ENCODE measurements at places on chromosomes 2 and 18.

DNA sequence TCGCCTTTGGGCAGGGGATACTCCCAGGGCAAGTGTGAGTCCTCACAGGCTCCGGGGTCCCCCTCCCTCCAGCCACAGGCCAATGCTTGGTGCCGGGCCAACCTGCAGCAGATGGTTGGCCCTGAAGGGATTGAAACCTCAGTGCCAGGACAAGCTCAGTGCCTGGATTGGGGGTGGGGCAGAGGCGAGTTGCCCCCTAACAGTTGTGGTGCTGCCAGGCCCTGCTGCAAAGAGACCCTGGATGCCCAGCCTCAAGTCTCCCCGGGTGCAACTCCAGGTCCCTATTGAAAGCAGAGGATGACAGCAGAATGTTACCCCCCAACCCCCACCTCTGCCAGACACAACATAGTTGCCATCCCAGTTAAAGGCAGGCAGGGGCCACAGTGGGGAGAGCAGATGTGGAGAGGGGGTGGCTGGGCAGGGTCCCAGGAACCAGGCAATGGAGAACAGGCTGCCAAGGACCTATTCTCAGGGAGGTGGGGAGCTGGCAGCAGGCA lies 9.5 kb upstream of the RNF103 start:
- DNase-seq: no peak

DNA sequence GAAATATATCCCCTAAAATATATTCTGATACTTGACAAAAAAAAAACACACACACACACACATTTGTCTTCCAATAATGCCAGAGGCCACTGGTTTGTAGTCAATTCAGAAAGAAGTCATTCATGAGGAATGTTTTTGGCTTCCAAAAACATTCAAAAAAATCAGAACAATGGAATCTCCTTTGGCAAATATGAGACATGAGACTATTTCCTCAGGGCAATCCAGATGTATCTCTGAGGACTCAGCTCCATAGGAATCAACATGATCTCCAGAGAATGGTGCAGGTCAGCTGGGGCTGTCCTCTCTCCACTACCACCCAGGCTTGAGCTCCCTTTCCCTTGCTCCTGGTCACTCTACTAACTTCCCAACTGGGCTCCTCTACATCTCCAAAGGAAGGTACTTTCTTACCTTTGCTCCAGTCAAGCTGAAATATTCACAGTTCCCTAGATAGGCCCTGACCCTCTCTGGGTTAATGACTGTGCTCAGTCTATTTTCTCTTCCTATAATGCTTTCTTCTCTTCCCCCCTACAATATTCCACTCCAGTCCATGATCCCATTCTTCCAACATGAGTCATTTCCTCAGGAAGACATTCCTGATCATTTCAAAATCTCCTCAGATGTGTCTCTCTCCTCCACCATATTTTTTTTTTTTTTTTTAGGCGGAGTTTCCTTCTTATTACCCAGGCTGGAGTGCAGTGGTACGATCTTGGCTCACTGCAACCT lies 145.3 kb downstream of the C1D start:
- no peak for DNase-seq

DNA sequence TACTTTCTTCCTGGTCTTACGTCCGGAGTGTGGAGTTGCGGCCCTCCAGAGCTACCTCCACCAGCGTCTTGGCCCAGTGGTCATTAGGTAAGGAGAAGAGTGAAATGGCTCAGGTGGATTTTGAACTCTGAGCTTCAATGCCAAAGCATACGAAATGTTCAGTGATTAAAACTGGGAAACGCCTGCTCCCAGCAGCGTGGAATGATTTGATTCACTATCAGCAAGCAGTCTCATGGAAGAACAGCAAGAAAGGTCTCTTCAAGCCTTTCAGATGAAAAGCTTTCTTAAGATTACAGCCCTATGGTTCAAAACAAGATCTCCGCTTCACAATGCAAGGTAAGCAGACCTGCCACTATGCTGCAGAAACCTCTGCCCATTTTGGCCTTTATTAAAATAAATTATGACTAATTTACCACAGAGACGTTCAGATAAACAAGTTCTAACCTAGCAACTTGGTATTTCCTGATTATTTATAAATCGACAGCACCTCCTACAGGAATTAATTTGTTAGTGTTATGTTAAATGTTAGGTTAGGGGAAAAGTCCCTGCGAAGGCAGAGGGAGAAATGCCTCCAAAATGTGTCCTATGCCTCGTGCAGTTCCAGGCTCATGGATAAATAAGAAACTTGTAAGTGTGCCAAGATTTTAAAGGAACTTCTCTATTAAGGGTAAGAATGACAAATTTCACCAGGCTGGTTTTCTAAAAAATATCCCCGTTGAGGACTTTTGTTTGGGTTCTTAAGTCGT lies 10.1 kb downstream of the SP9 start:
- no peak for DNase-seq

DNA sequence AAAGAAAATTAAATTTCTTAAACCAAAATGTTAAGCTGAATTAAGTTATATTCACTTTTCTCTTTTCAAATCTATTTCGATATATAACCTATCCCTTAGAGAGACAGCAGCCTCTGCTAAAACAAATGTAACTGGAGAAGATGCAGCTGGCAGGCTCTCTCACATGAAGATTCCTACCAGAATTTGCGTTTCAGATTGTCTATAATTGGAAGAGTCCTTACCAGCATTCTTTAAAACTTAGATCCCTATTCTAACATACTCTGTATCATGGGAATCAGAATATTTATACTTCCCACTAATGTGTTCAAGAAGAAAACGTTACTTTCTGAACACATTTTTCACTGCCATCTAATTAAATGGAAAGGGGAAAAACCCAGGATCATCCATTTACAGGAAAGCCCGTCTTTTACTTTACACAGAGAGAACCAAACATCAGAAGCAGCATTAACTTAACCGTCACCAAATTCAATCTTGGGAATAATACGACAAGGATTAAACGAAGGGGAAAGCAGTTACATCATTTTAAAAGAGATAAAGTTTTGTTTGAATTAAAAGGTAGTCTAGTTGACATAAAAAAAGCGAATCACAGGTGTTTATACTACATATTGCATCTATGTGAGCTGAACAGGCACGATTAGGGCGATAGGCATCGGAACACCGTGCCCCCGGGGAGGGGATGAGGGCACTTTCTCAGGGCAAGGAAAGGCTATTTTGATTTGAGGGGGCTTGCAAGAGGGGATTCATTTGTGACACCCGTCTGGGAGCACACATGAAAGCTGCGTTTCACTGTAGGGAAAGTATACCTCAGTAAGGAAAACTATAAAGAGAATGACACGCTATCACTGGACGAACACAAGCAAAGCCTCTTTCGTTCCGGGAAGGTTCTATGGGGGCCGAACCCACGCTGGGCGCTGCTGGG lies 1.3 kb downstream of the PTPN2 start:
- DNase-seq: no peak

GRCh38 chr2:219010162-219010756 lies 17.0 kb upstream of the CRYBA2 start:
- DNase-seq: no peak

- DNase-seq: no peak
Observed at GRCh38 chr2:239811806-239812560, 213.2 kb downstream of the NDUFA10 start.

DNA sequence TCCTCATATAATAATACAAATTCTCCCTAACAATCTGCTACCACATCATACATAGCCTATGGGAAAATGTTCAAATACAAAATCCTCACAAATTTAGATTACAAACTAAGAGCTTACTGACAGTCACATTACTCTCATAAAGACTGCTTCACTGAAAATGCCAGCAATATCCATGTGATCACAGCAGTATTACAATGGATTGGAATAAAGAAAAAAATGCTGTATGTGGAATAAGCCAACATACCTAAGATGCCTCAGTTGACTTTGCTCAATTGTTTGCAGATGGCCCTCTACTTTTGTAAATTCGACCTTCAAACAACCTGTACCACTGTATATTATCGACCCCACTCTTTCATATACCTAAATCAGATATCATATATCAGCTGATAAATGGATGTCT lies 88.7 kb downstream of the DYM start:
- no peak for DNase-seq

DNA sequence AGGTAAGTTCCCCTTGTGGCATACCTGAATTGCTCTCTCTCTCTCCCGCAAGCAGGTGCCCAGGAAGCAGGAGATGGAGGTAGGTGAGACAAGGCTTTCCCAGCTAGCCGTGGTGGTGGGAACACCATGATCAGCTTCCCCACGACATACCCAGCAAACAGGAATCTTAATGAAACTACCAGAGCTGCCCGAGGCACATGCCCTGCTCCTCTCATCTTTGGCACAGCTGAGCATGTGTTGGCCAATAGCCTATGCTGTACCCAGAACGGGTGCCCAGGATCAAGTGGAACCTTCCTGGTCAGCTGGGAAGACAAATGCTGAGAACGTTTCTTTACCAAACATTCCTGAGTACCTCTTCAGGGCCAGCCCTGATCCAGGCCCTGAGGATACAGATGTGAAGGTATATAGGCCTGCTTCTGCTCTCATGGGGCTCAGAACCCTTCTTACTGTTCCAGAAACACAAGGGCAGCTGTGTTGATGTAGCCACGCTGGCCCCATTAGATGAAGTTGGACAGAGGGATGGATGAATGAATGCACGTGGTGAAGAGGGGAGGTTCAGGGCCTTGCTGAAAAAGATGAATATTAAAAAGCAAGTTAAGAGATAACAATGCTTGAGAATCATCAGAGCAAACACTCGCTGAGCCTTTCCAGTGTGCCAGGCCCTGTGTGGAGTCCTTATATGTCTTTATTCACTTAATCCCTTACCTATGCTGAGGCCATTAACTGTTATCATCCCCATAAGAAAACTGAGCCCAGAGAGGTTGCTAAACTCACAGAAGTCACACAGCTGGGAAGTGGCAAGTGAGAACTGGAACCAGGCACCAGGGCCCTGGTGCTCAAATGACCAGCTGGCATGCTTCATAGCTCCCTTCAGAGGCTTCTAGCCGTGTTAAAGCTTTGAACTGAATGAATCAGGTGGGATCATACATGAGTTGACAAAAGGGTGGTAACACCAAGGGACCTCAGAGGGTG lies 68.8 kb upstream of the TMEM247 start:
- DNase-seq: no peak

GRCh38 chr2:216689397-216689796 lies 6.0 kb downstream of the IGFBP5 start:
- DNase-seq: no peak

DNA sequence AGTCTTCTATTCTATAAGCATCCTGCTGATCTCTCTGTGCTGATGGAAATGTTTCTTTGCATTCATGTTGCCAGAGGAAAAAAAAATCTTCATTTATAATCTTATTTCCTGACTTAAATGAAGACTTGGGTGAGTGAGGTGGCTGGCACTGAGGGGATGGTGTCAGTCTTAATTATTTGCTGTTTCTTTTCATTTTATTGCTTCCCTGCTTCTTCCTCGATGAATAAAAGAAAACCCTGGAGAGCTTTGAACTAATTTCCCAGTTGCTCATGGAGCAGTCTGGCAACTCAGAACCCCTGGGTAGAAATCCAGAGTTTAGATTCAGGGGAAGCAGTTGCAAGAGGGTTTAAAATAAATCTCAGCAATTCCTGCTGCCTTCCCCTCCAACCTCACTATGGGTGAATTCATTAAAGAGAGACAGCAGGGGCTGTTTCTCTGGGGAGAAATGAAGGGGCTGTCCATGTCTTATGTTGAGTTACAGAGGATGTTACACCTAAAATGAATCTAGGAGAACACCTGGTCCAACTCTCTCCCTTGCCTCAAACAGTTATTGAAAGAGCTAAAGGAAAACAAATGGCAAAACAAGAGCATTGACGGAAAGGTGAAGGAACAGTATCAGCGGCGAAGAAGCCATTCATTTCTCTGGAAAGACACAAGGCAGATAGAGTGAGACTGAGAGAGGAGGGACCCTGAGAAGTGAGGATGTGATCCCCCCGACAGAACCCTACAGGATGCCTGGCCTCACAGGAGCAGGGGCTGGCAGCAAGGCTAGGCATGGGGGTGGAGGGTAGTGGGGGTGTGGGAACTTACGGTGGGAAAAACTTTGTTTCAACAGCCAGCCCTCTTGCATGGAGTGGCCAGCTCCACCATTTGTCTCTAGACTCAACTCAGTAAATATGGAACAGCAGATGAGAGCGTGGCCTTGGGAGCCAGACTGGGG lies 41.0 kb downstream of the SP110 start:
- DNase-seq: no peak

DNA sequence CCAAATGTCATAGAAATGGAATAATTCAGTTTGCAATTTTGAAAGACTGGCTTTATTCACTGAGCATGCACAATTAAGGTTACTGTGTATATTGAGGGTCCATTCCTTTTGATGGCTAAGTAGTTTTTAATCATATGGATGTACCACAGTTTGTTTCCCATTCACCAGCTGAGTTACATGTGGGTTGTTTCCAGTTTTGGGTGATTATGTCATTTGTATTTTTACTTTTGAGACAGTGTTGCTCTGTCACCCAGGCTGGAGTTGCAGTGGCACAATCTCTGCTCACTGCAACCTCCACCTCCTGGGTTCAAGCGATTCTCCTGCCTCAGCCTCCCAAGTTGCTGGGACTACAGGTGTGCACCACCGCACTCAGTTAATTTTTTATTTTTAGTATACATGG lies 80.8 kb upstream of the MGAT4A start:
- no peak for DNase-seq

DNA sequence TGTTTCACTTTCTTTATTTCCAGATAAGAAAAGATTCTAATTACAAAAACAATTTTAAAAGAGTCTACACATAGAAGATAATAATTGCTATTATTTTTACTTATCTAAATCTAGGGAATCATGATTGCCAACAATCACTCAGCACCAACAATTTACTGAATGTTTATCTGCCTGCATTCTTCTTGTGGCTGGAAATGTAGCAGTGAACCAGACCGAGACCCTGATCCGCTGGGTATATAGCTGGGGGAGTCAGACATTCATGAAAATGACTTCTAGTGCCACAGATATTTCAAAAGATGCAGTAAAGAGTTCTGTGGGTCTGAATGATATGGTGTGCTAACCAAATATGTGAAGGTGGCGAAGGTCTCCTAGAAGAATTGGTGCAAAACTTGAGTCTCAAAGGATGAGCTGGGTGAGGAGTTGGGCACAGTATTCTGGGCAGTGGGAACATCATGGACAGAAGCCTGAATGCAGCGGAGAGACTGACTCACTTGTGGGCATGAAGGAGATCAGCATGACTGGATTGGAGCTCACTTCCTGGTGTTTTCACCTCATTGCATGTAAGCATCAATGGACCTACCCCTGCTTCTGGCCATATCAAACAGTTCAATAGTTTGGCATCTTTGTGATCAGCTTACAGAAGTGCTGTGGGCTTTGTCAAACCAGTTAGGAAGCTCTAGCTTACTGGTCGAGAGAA lies 26.1 kb upstream of the FN1 start:
- DNase-seq: no peak

- DNase-seq: no peak
Observed at GRCh38 chr2:101688261-101688660, 9.2 kb upstream of the MAP4K4 start.

DNA sequence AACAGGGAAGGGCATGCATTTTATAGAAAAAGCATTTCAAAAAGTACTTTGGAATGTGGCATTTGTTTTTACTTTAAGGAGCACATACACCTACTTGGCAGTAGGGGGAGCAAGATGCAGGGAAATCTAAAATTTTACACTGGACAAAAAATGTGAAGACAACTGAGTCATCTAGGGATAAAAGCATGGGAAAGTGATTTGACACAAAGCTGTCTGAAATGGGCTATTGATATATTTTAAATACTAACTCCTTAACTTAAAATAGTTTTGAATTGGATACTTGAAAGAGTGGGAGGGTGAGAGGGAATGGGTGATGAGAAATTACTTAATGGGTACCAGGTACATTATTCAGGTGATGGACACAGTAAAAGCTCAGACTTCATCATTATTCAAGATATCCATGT lies 15.8 kb downstream of the TMEM200C start:
- DNase-seq: no peak

Measured in activated T-cell treated with anti-CD3 and anti-CD28 coated beads for 48 hours (primary cell).